ENCODE measurements at places on chromosomes 1 and 21.
A peak's percentile ranks its signal among the peaks of the same experiment; 100 is the strongest.

DNA sequence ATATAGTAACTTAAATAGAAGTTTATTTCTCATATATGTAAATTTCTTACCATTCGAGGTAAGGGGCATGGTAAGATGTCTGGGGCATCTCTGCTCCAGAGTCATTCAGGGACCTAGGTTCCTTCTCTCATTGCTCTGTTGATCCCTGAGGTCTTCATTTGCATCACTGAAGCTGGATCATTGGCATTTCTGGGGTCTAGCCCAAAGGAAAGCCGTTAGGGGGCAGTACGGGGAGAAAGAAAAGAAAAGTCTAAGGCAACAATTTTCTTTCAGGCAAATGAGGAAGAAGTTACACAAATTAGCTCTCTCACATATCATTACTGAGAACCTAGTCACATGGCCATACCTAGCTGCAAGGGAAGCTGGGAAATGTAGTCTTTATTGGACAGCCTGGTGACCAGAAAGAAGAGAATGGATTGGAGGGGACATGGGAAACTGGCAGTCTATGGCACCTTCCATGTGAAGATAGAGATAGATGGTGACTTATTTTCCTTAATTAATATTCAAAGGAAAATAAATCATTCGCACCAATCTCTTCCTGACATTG is 10.2 kb upstream of the SUSD4 start:
- DNase-seq: no peak

- no peak for DNase-seq
These were observed 32.1 kb upstream of the ADORA3 start for GRCh38 chr1:111535256-111536191.

- DNase-seq: no peak
These were observed 131.4 kb downstream of the ST6GALNAC5 start for GRCh38 chr1:76998582-76999223.

GRCh38 chr1:196438329-196438728 is 169.9 kb downstream of the KCNT2 start:
- DNase-seq: no peak

DNA sequence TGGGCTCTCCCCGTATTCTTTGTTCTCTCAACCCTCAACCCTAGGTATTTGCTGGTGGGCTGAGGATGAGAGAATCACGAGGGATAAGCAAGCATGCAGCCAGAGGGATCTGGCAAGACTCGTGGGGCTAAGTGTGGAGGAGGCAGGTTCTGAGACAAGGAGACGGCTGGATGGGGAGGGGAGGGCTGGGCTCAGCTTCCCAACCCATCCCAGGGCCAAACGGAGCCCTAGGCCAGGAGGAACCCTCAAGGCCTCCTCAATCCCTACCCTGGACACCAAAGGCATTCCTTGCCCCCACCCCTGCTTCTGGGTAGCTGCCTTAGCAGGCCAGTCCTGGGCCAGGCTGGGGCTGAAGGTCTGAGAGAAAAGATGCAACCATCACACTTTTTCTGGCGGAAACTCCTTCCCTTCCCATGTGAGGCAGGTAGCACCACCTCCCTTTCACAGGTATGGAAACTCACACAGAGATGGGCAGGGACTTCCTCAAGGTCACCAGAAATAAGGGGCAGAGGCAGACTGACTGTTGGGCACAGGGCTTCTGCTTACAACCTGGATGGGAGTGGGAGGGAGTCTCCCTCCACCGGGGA is 6.2 kb downstream of the MEF2D start:
- DNase-seq: no peak

GRCh38 chr1:86756062-86756406 is 51.7 kb downstream of the SH3GLB1 start:
- DNase-seq: no peak

- DNase-seq: no peak
These were observed 9.6 kb downstream of the ZNF648 start for GRCh38 chr1:182051938-182052337.

DNA sequence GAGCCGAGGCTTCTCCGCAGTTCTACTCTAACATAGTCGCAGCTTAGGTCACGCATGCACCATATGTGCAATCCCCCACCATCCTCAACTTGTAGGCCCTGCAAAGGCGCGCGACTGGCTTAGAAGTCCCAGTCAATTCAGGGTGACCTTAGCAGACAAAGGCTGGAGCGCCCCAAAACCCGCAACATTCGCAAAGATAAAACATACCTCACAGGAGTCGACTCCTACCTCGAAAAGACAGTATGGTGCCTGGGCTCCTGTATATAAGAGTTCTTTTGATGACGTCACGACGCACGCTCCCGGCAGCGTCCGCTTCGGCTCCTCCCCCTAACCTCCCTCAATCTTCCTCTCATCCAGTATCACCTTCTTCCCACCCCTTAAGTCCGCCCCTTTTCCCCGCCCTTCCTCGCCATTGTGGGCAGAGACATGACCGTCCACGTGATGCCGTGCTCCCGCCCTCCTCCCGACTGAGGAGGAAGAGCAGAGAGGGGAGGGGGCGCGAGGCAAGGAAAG is at the start of gene GAS5:
Gene GAS5, minus strand, starts transcription at position 237 of the 513 bp plus-strand sequence.
- DNase-seq: peak; percentile 97

DNA sequence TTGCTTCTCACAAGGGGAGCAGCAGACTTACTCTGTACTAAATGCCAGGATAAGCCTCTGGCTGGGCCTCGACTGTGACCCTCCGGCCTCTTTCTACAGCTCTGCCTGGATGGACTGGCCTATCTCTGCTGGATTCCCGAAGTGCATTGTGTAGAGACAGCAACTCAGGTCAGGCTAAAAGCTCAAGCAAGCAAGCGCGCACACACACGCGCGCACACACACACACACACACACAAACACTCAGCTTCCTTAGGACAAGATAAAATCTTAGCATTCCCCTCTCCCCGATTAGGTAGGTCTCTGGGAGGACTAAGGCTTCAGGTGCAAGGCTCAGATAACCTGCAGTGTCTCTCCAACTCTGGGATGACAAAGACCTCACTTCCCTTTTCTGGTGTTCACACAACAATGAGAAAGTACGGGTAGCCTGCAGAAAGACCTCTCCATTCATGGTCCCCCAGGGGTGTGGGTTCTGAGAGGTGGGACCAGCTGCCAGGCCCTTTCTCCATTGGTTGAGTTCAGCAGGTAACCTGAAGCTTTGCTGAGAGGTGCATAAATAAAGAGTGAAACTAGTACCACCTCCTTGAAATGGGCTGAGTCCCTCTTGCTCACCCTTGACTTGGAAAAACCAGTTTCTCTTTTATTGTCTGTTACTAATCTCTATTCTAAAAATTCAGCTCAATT is 155.1 kb upstream of the CAMK1G start:
- DNase-seq: no peak

DNA sequence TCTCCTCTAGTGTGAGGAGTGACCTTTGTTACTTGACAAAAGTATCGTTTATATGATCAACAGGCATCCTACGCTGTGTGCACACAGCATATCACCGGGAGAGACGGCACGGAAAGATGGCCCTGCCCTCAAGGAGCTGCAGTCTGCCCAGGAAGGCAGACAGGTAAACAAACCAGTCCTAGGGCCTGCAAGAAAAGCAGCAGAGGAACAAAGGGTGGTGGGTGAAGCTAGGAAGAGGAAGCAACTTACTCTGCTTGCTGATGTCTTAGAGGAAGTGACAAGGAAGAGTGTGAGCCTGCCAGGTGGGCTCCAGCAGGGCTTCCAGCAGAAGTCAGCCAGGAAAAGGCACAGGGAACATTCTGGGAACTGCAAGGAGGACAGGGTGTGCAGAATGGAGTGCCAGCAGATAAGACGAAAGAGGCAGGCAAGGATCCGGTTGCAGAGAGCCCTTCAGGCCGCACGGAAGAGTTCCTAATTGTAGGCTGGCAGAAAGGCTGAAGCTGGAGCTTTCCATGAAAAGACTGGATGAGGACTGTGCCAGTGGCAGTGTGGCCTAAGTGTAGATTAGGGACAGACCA is 106.7 kb downstream of the SLC45A1 start:
- no peak for DNase-seq

GRCh38 chr1:166884040-166884642 is 8.1 kb upstream of the TADA1 start:
- peak; percentile 50 for DNase-seq

GRCh38 chr1:33241866-33242265 is 14.4 kb upstream of the ZNF362 start:
- DNase-seq: no peak

Data from progenitor cell of endocrine pancreas (in vitro differentiated cells).